ENCODE measurements at places on chromosomes 12 and 14.

- no peak for DNase-seq
Observed at GRCh38 chr14:90453401-90453951, 56.6 kb downstream of the CALM1 start.

DNA sequence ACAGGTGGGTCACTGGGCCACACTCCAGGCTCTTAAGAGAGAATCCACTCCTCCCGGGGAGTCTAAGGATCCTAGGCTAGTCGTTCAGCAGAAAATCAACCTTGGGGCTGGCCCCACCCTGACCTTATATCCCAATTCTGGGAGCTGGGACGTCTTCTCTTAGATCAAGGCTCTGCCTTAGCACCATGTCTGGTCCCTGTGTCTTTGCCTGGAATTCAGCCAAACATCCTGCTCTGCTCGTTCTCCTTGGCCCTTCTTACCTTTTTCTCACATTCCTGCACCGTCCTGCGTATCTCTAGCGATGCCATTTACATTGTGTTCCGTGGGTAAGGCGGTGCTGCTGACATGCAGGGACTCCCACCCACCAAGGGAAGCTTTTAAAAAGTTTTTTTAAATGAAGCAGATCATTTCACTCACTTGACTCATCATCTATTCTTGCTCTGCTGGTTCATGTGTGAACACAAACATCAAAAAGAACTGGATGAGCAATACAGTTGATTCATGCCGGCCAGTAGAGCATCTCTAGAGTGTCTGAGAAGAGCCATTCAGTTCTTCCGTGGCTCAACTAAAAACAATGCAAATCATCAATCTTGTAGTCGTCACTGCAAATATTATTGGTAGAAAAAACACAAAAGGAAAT is 50.2 kb downstream of the KCNK13 start:
- no peak for DNase-seq

- DNase-seq, result no peak
Observed at GRCh38 chr12:118011377-118011776, 5.1 kb upstream of the RFC5 start.

DNA sequence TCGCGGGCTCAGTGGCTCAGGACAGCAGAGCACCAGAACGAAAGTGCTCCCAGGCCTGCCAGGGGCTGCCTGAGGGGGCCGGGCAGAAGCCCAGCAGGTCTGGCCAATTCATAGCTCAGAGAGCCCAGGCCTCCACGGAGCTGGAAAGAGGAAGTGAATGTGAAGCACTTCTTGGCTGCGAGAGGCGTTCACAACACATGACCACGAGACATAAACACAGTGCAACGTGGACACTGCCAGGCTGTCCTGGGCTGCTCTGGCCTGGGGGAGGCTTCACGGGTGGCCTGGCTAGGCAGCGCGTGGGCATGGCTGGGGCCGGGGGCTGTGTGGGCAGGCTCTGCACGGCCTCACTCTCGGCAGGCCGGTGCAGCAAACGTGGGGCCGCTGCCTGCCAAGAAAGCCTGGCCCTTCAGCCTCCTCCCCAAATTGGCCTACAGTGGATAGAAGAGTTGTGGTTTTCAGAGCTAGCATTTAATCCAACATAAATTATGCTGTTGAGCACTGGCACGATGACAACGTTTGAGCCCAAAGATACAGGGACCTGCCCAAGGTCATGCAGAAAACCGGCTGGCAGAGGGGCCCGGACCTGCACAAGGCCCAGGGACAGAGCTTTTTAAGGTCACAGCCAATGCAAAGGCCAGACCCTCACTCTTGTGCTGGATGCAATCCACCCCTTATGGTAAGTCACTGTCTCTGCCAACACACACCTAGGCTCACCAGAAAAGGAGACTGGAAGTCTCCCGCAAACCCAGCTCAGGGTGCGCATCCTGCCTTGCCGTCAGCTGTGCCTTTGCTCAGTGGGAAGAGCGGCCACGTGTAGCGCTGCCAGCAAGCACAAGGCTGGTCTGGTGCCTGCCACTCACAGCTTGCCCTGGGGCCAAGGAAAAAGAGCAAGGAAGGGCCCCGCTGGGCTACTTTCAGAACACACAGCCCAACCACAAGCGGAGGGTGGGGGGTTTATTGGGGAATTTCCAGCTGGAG is 8.6 kb downstream of the SLC25A29 start:
- no peak for DNase-seq

DNA sequence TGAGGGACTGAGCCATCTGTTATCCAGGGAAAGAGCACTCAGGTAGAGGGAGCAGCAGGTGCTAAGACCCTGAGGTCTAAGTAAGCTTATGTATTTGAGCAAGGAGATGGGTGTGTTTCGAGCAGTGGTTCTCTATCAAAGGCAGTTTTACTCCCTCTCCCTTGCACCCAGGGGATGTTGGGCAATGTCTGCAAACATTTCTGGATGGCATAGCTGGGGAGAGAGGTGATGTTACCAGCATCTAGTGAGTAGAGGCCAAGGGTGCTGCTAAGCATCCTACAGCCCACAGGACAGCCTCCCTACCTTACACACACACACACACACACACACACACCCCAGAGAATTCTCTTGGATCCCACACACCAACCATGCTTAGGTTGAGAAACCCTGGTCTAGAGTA is 221.0 kb upstream of the PWP1 start:
- DNase-seq, result no peak

- DNase-seq, result no peak
Observed at GRCh38 chr12:1424674-1425395, 169.5 kb downstream of the FBXL14 start.

DNA sequence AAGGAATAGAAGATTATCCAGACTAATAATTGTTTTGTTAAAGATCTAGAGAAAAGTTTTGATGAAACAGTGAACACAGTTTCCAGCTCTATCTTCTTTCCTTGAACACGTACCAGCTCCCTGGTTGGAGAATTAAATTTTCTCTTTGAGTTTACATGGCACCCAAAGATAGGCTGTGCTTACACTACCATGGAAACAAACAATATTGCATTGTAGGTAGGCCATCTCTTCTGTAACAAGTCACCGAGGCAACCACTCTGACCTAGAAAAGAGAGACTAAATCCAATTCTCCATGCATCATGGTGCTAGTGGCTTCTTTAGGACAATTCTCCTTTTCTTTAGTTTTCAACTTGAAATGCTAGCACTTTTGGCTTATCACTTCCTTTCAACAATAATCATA is 9.9 kb downstream of the BMAL2 start:
- DNase-seq, result no peak

DNA sequence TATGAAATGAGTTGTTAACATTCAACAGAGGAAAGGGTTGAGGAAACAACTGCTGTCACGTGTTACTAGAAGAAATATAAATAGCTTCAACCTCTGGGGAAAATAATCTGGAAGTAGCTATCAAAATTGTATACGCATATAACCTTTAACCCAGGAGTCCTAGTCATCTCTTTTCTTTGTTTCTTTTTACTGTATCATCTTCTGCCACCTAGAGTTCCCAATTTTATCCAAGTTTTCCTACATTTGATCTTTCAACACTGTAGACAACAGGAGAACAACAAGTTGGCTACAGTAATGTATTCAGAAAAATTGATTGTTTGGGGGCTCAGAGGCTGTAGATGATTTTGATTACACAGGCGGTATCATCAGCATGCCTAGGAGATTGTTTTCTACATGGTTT is 453.7 kb downstream of the FSCB start:
- no peak for DNase-seq

GRCh38 chr12:106386813-106387535 is 29.4 kb downstream of the POLR3B start:
- DNase-seq, result no peak

- no peak for DNase-seq
Observed at GRCh38 chr14:34364201-34364600, 97.8 kb downstream of the SPTSSA start.

- no peak for DNase-seq
Observed at GRCh38 chr14:26597589-26598080, at the start of gene NOVA1. Gene NOVA1 (minus strand): TSS chr14:26598033. CDS start chr14:26597436, 597 bp downstream.

DNA sequence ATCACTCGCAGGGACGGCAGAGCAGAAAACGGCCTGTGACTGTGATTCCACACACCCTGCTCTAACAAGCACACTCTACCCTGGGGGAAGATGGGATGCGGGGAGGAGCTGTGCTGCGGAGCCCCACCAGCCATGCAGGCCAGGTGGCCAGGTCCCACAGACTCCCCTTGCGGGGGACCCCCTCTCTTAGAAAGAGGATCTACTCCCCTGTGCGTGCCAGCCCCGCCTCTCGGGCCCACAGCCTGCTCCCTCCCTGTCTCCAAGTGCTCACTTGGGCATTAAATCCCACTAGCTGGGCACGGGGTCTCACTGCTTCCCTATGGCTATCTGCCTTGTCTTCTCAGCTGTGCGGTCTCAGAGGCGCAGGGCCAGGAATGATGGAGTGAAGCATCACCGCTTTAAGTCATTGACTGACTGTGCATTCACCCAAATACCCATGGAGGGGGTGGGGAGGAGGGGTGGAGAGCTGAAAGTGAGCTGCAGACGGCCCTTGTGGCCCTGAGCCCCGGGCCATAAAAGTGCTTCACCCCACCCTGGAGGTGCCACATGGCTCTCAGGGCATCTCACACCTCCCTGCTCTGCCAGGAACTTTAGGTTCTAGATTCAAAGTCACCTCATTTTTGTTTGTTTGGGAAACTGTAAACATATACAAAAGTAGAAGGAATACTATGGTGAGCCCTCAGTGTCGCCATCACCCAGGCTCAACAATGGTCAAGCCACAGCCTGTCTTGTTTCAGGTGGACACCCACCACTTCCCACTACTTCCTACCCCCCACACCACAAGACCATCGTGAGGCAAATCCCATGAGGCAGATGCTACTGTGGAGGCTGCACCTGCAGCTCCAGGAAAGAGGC is 9.4 kb downstream of the STX2 start:
- DNase-seq, result no peak

GRCh38 chr14:60485598-60486251 is at the start of gene C14orf39:
Gene C14orf39 (minus strand): TSS chr14:60486063. CDS start chr14:60485078, 985 bp downstream.
- no peak for DNase-seq

DNA sequence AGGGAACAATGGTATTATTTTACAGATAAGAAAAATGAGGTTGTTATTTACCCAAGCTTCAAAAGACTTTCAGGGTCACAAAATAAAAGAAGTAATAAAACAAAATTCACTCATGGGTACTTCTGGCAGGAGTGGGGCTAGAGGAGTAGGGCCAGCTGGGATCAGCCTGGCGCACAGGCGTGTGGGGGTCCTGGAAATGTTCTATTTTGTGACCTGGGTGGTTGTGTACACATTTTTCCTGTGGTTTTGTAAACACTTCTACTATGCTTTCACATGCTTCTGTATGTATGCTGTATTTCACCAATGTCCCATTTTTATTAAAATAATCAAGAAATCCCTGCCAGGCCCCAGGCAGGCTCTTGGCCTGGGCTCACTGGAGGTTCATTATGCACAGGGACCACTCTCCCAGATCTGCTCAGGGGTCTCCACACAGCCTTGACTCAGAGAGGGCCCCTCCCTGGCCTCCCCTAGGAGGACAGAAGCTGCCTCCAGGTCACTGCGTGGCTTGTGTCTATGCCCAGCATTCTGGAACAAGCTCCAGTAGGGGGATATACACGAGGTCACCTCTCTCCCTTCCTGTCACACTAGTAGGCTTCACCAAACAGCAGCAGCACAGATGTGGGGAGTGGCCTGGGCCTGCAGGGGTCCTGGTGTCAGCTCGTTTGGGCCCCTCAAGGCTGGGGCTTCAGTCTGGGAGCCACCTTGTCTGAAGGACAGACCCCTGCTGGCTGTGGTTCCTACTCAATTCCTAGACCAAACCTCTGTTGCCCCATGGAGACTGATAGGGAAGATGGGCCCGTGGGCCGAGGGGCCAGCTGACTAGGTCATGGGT is 37.8 kb downstream of the ANAPC7 start:
- no peak for DNase-seq

DNA sequence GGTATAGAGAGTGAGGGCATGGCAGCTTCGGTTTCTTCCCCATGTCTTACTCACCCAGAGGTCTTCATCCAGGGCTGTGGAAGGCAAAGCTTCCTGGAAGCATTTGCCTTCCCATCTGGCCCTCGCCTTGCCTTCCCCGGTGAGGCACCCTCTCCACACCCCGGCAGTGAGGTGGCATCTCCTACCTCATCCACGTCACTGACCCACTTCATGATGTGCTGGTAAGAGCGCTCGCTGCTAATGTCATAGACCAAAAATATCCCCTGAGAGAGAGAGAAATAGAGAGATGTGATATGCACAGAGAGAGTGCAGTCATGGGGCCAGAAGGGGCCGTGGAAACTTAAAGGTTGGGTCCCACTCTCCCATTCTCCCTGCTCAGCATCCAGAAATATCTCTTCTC is 8.3 kb upstream of the GPX2 start:
- DNase-seq, result no peak

DNA sequence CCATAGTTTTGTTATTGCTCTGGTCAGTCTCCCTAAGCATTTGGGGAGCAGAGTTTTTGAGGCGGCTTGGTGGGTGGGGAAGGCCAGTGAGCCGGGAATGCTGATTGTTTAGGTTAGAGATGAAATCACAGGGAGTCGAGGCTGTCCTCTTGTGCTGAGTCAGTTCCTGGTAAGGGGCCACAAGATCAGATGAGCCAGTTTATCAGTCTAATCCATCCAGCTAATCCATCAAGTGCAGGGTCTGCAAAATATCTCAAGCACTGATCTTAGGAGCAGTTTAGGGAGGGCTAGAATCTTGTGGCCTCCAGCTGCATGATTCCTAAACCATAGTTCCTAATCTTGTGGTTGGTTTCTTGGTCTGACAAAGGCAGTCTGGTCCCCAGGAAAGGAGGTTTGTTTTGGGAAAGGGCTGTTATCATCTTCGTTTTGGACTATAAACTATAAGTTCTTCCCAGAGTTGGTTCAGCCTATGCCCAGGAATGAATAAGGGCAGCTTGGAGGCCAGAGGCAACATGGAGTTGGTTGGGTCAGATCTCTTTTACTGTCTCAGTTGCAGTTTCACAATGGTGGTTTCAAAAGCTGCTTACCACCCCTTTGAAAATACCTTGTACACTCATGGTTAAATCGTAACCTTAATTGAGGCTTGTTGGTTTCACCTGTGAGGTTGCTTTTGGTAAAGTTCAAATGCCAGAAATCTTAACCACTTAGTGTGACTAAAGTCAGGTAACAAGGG is 33.6 kb upstream of the HIGD1C start:
- no peak for DNase-seq

DNA sequence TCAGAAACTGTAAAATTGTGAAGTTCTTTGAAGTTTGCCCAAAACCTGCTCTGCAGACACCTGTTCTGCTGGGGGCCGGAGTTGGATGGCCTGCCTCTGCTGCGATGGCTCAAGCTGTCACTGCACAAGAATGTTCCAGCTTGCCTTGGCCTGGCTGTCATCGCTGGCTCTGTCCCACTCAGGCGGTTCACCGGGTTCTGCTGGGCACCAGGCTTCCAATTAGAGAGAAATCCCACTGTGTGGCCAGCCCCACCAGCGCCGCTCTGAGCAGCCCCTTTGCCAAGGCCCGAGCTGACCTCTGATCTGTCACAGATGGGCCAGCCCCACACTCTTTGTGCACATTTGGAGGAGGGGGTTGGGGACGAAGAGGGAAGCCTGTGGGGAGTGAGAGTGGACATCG is 71.7 kb upstream of the GPATCH2L start:
- DNase-seq, result no peak

DNA sequence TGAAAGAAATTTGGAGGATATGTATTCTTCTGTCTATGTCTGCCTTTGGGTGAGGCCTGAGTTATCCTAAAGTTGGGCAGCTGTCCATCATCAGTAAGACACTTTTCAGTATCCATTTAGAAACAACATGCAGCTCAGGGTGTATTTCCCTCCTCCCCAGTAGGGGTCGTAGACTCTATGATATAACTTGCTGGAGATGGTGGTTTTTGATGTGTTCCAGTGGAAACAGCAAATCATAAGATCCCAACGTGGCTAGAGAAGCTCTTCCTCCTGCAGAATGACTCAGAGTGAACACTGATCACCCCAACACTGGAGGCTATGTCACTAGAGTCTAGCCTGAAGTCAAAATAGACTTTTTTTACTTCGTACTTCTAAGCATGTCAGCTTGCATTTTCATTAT is 331.6 kb upstream of the STXBP6 start:
- no peak for DNase-seq

GRCh38 chr14:33370426-33370825 is 431.7 kb downstream of the NPAS3 start:
- no peak for DNase-seq

Measured in HFF-Myc (cell line).